Fibroblast of upper back skin (primary cell): ENCODE measurements at places on chromosomes 2 and 18.

- DNase-seq, result peak; percentile 19
These were observed 29.1 kb downstream of the SP140L start for GRCh38 chr2:230356084-230356483.

GRCh38 chr2:144550911-144551310, 31.0 kb upstream of the ZEB2 start:
- peak; percentile 52 for DNase-seq

- DNase-seq, result no peak
These were observed 10.8 kb downstream of the ANO7 start for GRCh38 chr2:241199286-241199685.

DNA sequence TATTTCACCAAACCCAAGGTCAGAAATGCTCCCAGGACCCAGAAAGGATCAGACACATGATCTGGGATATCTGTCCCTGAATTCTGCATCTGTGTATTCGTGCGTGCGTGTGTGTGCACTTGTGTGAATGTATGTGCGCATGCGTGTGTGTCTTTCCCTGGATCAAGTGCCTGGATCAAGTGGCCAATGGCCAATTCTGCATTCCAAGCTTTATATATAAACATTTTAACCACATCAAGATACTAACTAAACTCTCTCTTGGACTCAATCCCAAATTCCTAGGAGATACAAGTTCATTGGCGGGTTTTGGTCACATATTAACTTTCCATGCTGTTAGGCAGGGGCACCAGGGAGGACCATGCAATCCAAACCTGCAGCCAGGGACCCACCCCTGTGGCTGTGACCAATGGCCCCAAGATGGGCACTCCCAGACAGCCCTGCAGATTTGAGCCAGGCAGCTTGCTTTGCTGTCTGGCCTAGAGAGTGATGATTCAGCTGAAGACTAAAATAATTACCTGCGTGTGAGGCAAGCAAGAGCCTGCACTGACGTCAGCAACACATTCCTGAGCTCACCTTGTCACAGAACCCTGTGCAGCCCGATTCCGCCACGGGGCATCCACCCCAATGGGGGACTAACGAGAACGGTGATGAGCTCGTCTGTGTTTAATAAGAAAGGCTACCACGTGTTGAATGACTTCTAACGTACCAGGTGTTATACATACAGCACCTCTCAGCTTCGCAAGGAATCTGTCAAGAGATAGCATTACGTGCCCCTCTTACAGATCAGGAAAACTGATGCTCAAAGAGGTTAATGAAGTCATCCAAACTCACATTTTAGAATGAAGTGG, 45.3 kb upstream of the ROCK2 start:
- DNase-seq, result peak; percentile 97

DNA sequence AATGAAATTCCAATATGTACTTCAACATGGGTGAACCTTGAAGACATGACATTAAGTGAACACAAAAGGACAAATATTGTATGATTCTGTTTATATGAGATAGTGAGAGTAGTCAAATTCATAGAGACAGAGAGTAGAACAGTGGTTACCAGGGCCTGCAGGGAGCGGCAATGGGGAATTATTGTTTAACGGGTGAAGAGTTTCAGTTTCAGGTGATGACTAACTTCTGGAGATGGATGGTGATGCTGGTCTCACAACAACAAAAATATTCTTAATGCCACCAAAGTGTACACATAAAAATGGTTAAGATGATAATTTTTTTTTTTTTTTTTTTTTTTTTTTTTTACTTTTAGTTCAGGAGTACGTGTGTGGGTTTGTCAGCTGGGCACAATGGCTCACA, 109.4 kb upstream of the TMEM200C start:
- DNase-seq, result no peak

DNA sequence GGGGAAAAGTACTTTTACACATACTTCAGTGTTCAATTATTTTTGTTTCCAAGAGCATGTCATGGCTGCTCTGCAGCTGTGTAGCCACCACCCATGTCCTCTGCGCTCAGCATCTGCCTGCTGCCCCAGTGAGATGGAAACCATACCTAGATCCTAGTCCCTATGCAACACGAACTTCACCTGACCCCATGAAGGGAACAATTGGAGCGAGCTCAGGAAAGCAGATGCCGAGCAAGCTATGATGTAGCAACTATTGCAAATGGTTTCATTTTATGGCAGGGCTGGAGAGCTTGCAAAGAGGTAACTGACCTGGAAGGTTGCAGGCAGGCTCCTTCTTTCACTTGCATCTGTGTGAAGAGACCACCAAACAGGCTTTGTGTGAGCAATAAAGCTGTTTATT, 1.3 kb upstream of the CCDC141 start:
- DNase-seq, result no peak
